ENCODE measurements at places on chromosomes 5 and 9.

GRCh38 chr5:68187268-68188055 lies 28.1 kb upstream of the PIK3R1 start:
- DNase-seq = no peak

- no peak for DNase-seq
Measured at GRCh38 chr9:15298362-15298761, 8.7 kb downstream of the TTC39B start.

DNA sequence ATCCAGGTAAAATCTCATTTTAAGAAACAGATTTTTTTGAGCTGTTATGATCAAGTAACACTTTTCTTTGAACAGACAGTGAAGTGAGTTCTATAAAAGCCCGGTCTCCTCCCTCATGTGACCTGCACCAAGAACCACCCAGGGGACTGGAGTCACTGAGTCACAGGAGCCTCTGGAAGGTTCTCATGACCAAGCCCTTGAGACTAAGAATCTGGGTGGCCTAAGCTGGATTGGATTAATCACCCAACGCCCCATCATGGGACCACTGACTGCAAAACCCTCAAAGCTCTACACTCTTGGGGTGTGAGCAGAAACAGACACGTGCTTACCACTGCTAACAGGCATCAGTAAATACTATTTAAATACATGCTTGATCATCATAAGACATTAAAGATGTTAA lies 48.4 kb downstream of the SECISBP2 start:
- no peak for DNase-seq

GRCh38 chr5:157387683-157388093 lies 72.3 kb upstream of the NIPAL4 start:
- no peak for DNase-seq

- DNase-seq = no peak
Measured at GRCh38 chr9:38278931-38279679, 113.4 kb upstream of the ALDH1B1 start.

DNA sequence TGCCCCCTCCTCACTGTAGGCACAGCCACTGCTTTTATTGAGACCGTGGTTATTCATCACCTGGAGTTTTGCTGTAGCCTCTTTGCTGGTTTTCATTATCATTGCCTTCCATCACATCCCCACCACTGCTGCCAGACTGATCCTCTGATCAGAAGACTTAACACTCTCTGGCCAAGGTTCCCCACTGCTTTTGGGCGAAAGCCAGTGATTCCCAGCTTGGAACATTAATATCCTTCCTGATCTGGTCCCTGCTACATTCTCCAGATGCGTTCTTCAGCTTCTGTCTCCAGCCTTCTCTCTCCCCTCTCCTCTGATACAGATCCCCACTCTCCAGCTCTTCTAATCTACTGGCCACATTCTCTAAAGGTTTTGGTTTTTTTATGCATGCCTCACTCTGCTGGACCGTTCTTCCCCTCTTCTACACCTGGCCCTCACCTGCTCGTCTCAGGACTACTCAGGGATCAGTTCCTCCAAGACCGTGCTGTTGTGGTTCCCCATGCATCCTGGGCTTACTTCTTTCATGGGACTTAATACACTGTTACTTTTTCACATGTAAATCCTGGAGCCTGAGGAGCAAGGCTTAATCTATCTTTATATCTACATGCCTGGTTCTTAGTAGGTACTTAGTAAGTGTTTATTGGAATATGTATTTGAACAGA lies 115.0 kb downstream of the PRKACG start:
- no peak for DNase-seq

- no peak for DNase-seq
Measured at GRCh38 chr9:96051423-96051822, 175.9 kb downstream of the ERCC6L2 start.

- DNase-seq = peak; percentile 80
Measured at GRCh38 chr5:166505544-166505943, 1785.9 kb upstream of the WWC1 start.

DNA sequence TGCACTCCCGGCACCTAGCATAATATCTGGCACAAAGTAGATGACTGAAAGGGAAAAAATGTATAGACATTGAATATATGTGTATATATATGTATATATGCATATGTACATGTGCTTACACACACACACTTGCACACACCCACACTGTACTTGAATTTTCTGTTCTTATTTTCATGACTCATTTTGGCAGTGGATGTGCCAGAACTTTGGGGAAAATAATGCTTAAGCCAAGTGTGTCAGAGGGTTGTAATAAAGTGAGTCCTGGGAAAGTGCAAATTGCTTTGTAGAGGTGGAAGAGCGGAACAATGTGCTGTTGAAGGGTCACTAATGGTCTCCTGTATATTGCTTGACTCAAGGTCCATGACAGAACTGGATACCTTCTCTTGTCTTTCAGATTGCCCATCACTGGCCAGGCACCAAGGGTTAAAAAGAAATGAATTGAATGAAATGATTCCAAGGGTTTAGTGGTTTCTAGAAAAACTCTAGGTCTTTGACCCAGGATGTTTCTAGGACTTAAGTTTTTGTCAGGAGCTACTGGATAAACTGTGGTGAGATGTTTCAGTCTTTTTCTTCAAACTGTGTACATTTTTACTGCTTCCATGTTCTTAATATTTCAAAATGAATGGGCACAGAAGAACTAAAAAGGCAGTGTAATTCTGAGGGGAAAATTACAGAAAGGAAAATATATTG lies 129.9 kb upstream of the MOCS2 start:
- DNase-seq = no peak

DNA sequence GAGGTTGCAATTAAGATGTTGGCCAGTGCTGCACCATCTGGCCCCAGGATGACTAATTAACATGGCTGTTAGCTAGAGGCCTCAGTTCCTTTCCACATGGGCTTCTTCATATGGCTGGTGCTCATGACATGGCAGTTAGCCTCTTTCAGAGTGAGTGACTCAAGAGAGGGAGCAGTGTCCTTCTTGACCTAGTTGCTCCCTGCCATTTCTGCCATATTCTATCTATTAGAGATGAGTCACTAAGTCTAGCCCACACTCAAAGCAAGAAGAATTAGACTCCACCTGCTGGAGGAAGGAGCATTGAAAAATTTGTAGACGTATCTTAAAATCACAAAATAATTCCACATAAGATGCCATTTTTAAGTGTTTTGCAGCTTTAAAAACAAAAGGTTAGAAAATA lies 651.2 kb upstream of the CCNG1 start:
- no peak for DNase-seq
